Stimulated activated CD4-positive, alpha-beta T cell treated with anti-CD3 and anti-CD28 coated beads, Interleukin-4, amount 100 ng/mL, for 48 hours (primary cell): ENCODE measurements at places on chromosomes 7 and 10.

GRCh38 chr7:28155964-28156363 is 24.6 kb downstream of the JAZF1 start:
- DNase-seq: no peak

- DNase-seq: no peak
Measured at GRCh38 chr10:126730856-126731609, 60.5 kb upstream of the C10orf90 start.

DNA sequence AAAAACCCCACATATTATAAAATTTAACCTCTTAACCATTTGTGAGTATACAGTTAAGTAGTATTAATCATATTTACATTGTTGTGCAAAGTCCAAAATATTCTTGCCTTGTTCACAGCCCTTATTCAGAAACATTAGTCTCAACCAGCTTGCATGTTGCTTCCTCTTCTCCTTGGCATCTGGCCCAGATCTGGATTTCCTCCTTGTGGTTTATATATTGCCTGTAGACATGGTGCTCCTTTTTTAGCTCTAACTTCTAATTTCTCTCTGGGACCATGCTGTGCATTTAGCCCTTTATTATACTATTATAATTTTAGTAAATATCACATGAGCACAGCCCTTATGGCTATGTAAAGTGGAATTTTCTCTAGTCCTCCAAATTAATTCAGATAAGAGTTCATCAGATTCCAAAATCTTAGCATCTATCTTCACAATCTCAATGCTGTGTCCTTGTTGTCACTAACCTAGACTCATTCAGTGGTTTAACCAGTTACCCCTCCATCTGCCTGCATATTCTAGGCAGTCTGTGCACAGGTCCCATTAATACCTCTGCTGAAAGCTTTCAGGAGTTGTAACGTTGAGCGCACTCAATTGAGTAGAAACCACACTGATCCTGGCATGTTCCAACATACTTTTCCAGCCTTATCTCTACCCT is 7.9 kb downstream of the CPED1 start:
- DNase-seq: no peak

DNA sequence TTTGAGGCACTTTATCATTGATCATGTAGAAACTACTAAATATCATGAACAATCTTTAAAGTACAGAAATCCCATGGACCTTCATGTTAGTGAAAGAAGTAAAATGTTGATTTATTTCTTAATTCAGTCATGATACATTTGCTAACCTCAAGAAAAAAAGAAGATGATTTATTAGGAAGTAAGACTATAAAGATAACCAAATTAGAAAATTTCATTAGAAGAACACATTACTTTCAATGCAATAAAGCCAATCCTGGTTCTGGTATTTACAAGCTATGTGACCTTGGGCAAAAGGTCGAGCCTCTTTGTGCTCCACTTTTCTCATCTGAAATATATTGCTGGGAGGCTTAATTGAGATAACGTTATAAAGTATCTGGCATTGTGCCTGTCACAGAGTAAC is 365.0 kb downstream of the KIF20B start:
- no peak for DNase-seq

GRCh38 chr7:157318015-157318706 is 18.6 kb upstream of the DNAJB6 start:
- no peak for DNase-seq

DNA sequence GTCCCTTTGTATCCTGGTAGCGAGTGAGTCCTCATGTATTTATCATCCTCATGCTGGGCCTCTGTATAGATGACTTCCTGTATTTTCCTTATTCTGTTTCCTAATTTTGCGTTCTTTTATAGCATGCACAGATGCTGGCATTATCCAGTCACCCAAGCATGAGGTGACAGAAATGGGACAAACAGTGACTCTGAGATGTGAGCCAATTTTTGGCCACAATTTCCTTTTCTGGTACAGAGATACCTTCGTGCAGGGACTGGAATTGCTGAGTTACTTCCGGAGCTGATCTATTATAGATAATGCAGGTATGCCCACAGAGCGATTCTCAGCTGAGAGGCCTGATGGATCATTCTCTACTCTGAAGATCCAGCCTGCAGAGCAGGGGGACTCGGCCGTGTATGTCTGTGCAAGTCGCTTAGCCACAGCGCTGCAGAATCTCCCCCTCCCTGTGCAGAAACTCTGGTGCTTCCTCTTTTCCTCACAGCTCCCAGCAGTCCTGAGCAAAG is 183.1 kb upstream of the PRSS58 start:
- no peak for DNase-seq

DNA sequence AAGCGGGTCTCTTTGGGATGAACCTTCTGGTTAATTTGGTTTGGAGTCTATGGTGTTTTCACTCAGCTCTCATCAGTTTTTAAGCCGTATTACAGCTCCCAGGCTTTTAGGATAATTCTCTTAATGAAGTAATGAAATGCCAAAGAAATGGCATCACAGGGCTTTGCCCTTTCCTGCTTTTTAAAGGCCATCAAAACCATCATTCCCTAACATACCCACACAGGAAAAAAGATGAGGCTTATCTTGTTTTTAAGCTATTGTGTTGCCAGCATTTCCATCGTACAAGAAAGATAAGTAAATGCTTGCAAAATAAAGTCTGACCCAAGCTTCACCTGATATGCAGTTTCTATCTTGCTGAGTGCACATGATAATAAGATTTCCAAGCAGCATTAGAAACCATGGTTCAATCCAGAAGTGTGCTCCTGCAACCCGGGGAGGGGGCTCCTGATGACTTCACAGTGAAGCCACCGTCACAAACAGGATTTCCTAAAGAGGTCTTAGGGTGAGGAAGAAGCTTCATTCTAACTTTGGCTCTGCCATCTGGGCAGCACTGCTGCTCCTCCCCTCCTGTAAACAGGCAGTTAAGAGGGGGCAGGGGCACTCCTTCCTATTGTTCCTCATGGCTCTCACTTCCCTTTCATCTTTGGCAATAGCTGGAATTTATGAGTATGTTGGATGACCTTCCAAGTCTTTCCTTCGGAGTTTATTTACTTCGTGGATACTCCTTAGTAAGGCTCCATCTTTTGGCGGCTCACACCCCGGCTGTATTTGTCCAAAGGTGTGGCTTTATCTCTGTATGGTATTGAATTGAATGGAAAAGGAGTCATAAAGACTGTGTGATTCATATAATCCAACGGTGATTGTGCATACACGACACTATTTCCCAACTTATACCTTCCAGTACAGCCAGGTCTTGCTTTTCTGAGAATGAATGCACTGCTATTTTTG is 55.2 kb upstream of the FAM133B start:
- no peak for DNase-seq

GRCh38 chr10:33772370-33773252 is 438.1 kb upstream of the NRP1 start:
- DNase-seq: no peak

DNA sequence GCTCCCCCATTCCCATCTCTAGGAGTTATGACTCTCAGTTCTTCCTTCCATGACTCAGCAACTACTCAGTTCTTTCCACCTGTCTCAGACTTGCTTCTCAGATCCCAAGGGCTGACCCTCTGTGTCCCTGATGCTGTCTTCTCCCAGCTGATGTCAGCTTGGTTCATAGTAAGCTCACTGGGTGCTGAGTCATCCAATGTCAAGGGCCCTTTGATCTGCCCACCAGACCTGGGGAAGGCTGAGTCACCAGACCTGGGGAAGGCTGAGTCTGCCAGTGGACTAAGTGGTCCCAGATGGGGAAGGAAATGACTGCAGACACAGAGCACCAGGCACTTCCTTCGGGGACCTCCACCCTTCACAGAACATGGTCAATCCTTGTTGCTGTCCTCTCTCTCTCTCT is 76.1 kb upstream of the ZEB1 start:
- DNase-seq: peak; percentile 50

DNA sequence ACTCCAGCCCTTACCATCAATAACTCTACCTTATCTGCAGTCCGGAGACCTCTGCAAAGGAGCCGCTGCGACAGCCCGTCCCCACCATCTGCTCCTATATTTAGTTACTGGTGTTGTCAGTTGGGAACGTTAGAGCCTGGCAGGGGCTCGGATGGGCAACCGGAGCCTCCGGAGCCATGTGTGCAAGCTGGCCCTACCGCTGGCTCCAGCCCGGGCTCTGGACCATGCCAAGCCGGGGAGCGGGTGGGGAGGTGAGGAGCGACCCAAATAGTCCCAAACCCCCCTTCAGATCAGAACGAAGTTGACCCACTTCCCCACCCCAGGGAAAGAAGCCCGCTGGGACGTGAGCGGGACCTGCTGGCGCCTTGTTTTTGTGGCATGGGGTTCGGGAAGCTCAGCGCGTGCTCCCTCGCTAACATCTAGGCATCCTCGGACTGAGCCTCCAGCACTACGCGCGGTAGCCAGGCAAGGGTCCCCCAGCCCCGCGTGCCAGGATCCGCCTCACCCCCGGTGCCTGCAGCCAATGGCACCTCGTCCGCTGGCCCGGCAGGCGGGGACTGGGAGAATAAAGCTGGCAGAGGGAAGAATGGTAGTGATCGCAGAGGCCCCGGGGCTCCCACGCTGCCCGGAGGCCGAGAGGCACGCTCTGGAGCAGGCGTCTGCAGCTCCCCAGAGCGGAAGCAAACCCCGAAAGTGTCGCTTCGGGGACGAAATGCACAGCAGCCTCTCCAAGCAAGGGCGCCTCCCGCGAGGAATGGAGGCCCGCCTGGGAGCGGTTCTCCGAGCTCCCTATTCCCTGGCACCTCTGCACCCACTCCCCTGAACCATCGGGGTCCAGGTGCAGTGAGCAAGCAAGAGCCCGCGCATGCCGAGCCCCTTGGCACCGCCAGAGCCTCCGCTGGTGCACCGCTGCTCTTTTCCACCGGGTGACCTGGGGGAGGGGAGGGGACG is 679 bp downstream of the LRRC20 start:
- peak; percentile 19 for DNase-seq

- no peak for DNase-seq
Measured at GRCh38 chr7:28161331-28161730, 19.3 kb downstream of the JAZF1 start.

DNA sequence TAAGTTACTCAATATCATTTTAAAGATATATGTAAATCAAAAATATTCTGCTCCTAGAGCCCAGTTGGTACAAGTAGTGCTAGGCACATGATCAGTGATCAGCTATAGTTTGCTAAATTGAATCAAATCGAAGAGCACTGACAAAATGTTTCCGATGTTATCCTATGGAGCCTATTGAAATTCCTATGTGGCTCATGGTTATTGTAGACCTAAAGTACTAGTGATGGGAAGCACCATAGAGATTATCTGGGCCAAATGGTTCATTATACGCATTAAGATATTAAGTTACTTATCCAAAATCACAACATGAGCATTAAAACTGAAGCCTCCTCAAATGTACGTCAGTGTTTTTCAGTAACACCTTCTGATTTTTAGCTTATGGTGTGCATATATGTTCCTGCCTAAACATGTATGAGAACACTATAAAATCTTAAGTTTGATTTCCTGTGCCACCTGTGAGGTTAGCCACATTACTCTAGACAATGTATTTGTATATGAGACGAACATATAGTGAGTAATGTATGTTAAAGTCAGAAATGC is 103.2 kb downstream of the IQUB start:
- no peak for DNase-seq

- DNase-seq: no peak
Measured at GRCh38 chr7:37833107-37833817, 15.1 kb upstream of the NME8 start.

DNA sequence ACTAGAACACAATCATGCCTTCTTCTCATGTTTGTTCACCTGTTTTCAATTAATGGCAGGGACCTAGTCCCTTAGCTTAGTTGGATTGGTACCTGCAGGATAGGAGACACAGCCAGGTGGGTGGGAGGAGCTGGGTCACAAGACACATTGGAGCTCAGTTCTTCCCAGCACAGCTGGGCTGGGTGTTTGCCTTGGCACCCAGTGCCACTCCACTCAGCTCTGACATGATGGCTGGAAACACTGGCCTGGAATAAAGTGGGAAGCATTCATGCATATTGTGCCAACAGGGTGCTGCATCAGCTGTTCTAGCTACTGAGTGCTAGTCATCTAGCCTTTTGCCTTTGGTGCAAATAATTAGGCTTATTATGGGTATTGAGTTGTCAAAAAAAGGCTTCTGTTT is 226.1 kb downstream of the PTEN start:
- no peak for DNase-seq

GRCh38 chr7:55326081-55326835 is 38.9 kb upstream of the LANCL2 start:
- DNase-seq: no peak

- no peak for DNase-seq
Measured at GRCh38 chr10:6713716-6714115, 133.6 kb upstream of the PRKCQ start.

DNA sequence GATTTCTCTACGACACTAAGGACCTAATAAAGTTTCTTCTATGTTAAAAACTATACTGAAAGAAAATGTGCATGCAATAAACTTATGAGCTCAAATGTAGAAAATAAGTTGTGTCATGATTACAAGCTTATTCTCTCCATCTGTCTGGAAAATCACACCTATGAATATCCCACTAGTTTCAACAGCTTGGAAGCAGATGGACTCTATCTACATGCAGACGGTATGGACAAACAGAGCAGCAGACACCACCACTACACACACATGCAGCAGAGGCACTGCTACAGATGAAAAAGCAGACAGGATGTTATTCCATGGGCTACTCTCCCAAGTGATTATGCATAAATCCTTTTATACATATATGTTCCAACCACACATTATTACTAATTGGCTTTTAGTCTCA is 123.4 kb upstream of the TARP start:
- no peak for DNase-seq

DNA sequence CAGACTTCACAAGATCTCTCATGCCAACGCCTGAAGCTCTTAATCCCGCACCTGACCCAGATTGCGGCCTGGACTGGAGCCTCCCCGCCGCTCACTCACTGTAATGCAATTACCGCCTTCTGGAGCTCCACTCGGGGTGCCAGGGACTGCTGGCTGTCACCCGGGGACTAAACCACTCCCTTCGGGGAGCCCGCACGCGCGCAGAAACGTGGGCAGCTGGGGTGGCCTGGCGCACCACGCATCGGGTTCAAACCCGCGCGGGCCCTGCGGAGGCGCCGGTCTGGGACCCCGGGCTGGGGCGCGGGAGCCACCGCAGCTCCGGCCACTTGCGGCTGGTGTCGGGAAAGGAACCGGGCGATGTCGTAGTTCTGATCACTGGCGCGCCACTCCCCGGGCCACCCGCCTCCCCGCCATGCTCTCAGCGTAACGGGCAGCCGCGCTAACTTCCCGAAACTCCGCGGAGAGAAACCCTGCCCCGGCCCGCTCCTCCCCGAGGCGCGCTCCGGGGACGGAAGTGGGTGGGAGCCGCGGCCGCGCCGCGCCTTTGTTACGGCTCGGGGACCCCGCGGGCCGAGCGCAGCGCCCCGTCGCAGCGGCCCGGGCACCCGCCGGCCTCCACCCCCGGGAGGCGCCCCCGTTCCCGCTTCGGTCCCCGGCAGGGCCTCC is 100.3 kb upstream of the SVIL start:
- peak; percentile 36 for DNase-seq

GRCh38 chr7:141617280-141617679 is 66.1 kb downstream of the AGK start:
- no peak for DNase-seq

GRCh38 chr7:45082831-45083331 is 5.9 kb downstream of the NACAD start:
- no peak for DNase-seq

DNA sequence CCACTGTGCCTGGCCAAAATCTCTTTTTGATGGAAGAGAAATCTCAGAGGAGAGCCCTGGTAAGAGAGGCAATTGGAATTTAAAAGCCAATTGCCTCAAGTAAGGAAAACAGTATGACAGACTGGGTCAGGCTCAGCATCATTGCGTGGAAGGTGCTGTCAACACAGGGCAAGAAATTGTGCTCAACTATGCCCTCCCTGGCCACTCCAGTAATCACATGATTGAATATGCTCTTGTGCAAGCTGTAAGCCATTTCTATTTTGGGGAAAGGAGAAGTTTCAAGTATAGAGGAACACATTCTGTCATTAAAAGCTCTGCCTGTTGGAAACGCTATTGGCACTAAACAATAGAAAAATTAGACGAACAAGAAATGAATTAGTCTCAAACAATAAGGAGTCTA is 1127.7 kb downstream of the REEP3 start:
- DNase-seq: no peak
